Fibroblast of villous mesenchyme (primary cell): ENCODE measurements at places on chromosomes 2 and 18. TPM values are rescaled to one million over a fixed set of nuclear protein-coding genes. Genes with fewer than 3 reads are reported as not detected.

Gene GNAL
- under 0.01 and 0.32 TPM in 2 replicates for total RNA-seq

Gene MC5R
- total RNA-seq = not detected in 2 replicates

Gene LHCGR
- total RNA-seq = under 0.01 TPM in 1 of 2 replicates, not detected in the other

Gene IL1RL1
- 0.32 and 1.3 TPM in 2 replicates for total RNA-seq

Gene SP140
- total RNA-seq = 0.86 and 0.97 TPM in 2 replicates

Gene GCG
- not detected in 2 replicates for total RNA-seq

Gene CEP192
- total RNA-seq = 34.1 and 40.6 TPM in 2 replicates

Gene ITPRIPL1
- total RNA-seq = 3.2 and 5.2 TPM in 2 replicates

Gene SGPP2
- total RNA-seq = not detected in 2 replicates

Gene GALR1
- total RNA-seq = not detected in 2 replicates

Gene GDF7
- total RNA-seq = 12.1 and 12.2 TPM in 2 replicates

Gene TET3
- total RNA-seq = 5.6 and 7.7 TPM in 2 replicates

Gene THOC1
- 35.1 and 42.7 TPM in 2 replicates for total RNA-seq

DNA sequence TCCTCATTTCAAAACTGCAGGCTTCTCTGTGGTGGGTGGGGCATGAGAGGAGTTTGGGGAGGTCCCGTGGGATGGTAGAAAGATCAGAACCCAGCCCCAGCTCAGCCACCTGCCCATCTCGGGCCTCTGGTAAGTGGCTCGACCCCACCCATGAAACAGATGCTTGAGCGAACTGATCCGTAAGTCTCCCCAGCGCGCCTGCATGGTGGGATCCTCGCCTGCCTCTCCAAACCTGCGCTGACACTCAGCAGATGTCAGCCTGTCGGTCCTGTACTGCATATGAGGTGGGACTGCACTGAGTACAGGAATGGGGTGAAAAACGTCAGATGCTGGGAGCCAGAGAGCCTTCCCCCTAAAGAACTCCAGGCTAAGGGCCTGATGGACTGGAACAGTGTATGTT, 15.9 kb upstream of the RPL31 start:
- DNase-seq = no peak

DNA sequence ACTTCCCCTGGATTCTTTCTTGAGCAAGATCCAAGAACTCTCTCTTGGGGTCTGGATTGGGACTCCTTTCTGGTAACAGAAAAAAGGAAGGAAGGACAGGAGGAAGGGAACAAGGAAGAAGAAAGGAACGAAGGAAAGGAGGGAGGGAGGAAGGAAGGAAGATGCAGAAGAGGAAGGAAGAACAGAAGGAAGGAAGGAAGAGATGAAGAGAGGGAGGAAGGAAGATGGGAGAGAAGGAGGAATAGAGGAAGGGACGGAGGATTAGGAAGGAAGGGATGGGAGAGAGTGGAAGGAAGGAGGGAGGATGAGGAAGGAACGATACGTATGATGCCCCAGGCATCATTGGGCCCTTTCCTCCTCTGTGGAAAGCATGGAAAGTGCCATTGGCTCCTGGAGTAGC, 58.6 kb downstream of the CYP26B1 start:
- no peak for DNase-seq

- no peak for DNase-seq
Measured at GRCh38 chr2:226934546-226935201, 98.8 kb downstream of the RHBDD1 start.

DNA sequence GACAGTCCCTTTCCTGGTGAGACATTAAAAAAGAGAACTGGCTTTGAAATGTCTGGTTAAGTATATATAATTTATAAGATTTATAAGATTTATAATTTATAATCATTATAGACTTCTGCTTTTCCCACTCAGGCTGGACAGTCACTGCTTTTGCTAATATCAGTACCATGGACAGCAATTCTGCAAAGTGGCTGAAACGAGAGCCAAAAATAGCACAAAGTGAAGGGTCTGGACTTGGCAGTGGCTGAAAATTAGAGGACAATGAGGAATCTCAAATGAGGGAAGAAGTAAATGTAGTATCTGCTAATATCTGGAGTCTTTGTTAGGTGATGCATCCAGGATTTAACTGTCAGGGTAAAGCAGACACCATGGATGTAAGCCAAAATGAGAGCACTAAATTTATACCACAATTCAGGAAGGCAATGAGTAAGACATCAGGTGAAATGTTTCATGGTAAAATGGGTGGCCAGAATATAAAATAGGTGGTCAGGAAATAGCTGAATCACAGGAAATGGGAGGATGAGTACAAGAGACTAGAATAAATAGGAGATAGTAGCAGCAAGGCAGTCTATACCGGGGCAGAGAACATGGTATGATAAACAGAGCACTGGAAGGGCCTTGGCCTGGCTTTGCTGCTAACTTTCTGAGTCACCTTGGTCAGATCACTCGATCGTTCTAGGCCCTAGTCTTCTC, 39.6 kb upstream of the BOD1L2 start:
- DNase-seq = peak; percentile 25

GRCh38 chr2:46643493-46643892, 164.1 kb downstream of the TMEM247 start:
- no peak for DNase-seq

- peak; percentile 28 for DNase-seq
Measured at GRCh38 chr2:99490623-99491461, 1.0 kb upstream of the REV1 start.

DNA sequence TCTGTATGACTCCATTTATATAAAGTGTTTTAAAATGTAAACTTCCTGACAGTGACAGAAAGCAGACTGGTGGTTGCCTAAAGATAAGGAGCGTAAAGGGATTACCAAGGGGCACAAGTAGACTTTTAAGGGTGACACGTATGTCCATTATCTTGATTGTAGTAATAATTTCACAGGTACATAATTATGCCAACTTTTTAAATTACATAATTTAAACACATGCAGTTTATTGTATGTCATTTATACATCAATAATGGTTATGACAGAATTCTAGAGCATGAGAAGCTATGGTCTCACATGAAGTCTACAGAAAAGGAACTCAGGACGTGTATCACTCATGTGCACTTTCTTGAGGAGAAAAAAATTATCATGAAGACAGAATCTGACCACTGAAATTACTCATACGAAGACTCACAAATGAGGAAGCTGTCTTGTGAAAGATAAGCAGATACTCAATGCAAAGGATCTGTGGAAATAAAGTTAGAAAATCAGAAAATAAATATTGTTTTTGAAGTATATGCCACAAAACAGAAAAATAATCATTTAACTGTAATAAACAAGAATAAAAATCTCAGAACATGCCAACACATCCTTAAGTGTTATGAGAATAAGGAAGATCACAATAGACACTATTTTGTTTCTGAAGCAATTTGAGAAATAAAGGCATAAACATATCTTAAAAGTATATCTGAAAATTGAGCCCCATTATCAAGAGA, 84.4 kb downstream of the TMEM131 start:
- DNase-seq = peak; percentile 75

GRCh38 chr2:60998628-60999545, 18.6 kb upstream of the PEX13 start:
- DNase-seq = peak; percentile 63

DNA sequence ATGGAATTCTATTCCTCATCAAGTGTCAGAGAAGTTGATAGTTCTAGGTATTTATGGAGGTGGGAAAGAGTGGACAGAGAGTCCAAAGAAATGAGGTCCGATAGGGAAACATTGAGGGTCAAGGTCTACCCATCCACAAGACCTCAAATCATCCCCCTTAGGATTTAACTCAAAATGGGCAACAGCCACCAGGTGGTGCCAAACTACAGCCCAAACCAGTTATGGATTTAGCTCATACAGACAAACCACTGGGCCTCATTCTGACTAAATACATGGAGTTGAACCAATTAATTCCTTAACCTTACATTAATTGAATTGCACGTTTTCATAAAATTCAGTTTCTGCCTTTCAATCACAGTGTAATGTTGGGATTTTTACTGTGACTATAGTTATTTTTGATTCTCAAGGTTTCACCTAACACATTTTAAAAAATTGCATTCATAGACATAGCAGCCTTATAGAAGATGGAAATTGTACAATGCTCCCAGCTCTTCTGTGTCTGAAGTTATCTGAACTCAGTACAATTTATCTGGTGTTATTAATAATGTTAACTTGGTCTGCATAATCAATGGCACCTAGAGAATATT, 98.2 kb upstream of the HNMT start:
- DNase-seq = peak; percentile 49

- DNase-seq = no peak
Measured at GRCh38 chr2:77521548-77521891, 656 bp downstream of the LRRTM4 start.

- no peak for DNase-seq
Measured at GRCh38 chr2:610491-610890, 66.7 kb downstream of the TMEM18 start.

DNA sequence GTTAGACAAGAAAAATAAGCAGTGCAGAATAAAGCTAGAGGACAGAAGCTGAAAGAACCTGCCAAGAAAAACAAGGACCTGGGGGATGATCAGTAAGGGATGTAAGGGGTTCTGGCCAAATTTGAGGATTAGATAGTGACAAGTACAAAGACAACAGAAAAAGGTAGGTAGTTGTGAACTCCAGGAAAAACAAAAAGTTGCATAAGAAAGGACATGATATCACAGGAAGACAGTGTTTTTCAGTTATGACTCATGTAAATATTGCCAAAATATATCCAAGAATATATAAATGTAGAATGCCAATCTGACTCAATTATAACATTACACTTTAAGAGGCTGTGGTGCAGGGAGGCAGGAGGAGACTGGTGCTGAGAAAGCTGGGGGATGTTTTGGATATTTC, 209.8 kb upstream of the SH3BP4 start:
- no peak for DNase-seq

- DNase-seq = peak; percentile 33
Measured at GRCh38 chr2:86216575-86217555, 17.6 kb downstream of the MRPL35 start.

DNA sequence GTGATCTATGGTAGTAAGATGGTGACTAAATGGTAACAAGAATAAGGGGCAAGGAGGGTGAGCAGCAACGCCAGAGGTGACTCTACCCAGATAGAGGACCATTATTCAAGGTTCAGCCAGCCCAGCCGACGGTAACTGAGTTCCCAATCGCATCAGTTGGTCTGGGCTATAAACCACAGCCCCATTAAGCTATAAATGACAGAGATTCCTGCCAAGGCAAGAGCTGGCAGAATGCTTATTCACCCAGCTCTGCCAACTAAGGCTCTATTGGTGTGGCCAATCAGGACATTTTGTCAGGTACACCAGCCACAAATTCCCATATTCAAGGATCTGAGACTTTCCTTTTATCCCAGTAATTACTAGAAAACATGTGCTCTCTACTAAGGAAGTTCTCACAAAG, 3.6 kb downstream of the CHN1 start:
- no peak for DNase-seq

- no peak for DNase-seq
Measured at GRCh38 chr2:23376972-23377371, 8.0 kb upstream of the KLHL29 start.

DNA sequence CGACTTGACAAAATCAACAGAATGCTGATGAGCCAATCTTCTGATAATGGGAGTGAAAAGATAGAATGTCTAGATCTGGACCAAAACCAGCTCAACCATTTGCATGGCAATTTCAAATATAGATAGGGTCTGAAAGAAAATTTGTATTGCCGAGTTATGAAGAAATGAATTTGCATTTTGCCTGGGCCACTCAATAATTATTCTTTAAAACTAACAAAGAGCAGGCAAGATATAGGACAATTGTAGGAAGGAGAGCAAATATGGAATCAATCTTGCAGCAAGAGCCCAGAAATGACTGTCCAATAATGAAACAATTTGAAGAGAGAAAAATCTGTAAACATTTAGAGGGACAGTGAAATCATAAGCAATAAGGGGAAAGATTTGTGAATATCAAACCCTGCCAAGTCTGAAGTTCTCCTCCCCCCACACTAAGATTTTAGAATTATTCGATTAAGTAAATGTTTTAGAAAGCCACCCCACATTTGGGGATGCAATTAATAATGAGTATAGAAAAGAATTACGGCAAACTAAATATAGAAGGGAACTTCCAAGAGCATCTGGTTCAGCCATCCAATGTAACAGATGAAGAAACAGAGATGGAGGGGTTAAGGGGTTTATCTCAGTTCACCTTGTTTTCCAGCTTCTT, 377.4 kb downstream of the SETBP1 start:
- DNase-seq = no peak

DNA sequence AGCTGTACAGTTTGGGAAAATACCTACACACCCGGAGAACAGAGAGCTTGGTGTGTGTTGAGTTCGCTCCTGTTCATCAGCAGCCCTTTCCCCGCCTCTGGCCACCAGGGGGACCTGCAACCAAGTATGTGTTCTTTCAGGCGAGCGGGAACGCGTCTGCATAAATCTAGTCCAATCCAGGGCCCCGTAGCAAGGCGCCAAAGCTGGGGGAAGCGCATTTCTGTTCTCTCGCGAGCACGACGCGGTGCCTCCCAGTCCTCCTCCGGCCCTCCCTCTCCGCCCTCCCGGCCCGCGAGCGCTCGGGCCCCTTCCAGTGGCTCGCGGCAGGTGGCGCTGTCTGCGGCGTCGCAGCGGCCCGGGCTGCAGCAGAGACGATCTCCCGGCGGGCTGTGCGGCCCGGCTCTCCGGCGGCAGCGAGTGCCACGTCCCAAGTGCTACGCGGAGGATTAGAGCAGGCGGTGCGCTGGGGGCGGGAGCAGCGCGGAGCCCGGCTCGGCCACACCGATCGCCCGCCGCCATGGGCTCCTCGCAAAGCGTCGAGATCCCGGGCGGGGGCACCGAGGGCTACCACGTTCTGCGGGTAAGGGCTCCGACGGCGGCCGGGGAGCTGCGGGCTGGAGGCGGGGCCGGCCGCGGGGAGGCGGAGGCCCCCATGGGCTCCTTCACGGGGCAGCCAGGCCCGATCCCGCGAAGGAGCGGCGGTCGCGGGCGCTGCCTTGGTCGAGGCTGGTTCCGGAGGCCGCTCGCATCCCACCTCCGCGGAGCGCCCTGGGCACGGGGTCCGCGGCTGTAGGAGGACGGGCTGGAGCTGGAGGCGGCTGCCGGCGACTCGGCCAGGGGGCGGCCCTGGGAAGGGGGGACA, at the start of gene GORASP2:
TSS of gene GORASP2 (plus strand) at position 430 of the 862 bp plus-strand sequence. CDS start at position 518, 88 bp downstream.
- DNase-seq = peak; percentile 100

- no peak for DNase-seq
Measured at GRCh38 chr2:197238043-197238365, 72.6 kb downstream of the ANKRD44 start.

GRCh38 chr2:39375917-39376316, 61.2 kb downstream of the MAP4K3 start:
- no peak for DNase-seq

GRCh38 chr2:201915446-201915845, 109.1 kb downstream of the CDK15 start:
- DNase-seq = no peak

- DNase-seq = no peak
Measured at GRCh38 chr2:60633615-60634014, 80.2 kb upstream of the BCL11A start.

DNA sequence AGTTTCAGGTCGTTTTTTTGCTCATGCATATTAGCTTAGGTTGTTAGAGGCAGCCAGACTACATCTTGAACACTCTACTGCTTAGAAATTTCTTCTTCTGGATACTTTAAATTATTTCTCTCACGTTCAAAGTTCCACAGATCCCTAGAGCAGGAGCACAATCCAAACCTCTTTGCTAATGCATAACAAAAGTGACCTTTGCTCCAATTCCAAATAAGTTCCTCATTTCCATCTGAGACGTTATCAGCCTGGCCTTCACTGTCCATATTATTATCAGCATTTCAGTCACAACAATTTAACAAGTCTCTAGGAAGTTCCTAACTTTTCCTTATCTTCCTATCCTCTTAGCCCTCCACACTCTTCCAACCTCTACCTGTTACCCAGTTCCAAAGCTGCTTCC, 50.4 kb upstream of the ERMN start:
- DNase-seq = no peak

GRCh38 chr2:126802774-126803433, 95.8 kb upstream of the TEX51 start:
- no peak for DNase-seq

GRCh38 chr2:199019898-199020507, 437.7 kb downstream of the SATB2 start:
- peak; percentile 33 for DNase-seq
